ENCODE measurements at places on chromosomes 3 and 15.
A peak's percentile ranks its signal among the peaks of the same experiment; 100 is the strongest.

- no peak for DNase-seq
These were observed 283.7 kb downstream of the NLGN1 start for GRCh38 chr3:173681188-173681678.

DNA sequence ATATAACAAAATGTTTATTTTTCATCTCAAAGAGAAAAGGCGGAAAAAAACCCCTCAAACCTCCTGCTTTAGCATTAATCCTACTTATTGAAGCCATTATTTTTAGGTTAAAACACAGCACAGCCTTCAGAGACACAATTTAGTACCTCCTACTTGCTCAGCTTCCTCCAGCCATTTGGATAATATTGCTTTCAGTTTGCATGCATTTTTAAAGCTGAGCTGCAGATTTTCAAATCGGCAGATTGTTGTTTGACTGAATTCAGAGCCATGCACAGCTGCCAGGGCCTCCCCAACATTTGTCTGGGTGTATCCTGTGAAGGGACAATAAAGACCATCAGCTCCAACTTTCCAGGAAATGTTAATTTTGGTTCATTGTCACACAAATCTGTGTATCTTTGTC is 14.5 kb downstream of the POU1F1 start:
- no peak for DNase-seq

- DNase-seq: no peak
These were observed 163.5 kb downstream of the ABHD5 start for GRCh38 chr3:43854283-43854682.

DNA sequence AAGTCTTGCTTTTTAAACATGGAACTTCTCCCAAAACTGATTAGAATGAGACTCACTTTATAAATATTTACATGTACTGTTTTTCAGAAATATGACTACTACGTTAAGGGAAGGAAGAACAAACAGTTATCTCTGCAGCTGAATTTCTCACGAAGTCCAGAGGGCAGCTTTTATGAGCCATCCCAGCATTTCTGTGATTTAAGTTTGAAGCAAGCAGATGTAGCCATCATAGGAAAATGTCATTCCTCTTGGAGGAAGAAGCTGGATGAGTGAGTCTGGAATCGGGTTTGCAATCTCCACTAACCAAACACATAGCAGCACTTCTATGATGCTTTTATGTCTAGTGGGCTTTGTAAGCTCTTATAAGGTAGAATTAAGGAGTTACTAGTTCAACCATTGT is 53.7 kb downstream of the SCN11A start:
- DNase-seq: no peak

DNA sequence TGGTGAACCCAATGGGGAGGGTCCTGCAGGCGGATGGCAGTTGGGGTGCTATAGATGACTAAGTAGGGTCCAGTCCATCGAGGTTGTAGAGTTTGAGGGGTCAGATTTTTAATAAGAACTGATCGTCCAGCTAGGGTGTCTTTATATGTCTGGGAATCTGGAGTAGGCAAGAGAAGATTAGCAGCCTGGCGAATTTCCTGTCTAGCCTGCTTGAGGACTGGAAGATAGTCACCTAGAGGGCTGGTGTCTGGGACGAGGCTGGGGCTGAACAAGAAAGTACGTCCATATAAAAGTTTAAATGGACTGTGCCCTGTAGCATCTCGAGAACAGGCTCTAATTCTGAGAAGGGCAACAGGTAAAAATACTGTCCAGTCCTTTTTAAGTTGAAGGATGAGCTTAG is 6.7 kb upstream of the IP6K2 start:
- no peak for DNase-seq

DNA sequence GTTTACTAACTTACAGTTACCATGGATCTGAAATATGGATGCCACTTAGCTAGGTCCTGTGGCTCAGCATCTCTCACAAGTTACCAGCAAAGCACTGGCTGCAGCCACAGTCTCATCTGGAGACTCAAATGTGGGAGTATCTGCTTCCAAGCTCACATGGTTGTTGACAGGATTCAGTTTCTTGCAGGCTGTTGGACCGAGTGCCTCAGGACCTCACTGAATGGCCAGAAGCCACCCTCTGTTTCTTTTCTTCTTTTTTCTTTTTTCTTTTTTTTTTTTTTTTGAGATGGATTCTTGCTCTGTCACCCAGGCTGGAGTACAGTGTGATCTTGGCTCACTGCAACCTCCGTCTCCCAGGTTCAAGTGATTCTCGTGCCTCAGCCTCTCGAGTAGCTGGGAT is 20.1 kb upstream of the AMOTL2 start:
- DNase-seq: no peak

- DNase-seq: no peak
These were observed 357.5 kb upstream of the CADM2 start for GRCh38 chr3:84601303-84601702.

GRCh38 chr3:157330206-157330605 is 106.4 kb upstream of the PTX3 start:
- DNase-seq: no peak

GRCh38 chr15:55267401-55268175 is 22.0 kb downstream of the RAB27A start:
- peak; percentile 58 for DNase-seq

DNA sequence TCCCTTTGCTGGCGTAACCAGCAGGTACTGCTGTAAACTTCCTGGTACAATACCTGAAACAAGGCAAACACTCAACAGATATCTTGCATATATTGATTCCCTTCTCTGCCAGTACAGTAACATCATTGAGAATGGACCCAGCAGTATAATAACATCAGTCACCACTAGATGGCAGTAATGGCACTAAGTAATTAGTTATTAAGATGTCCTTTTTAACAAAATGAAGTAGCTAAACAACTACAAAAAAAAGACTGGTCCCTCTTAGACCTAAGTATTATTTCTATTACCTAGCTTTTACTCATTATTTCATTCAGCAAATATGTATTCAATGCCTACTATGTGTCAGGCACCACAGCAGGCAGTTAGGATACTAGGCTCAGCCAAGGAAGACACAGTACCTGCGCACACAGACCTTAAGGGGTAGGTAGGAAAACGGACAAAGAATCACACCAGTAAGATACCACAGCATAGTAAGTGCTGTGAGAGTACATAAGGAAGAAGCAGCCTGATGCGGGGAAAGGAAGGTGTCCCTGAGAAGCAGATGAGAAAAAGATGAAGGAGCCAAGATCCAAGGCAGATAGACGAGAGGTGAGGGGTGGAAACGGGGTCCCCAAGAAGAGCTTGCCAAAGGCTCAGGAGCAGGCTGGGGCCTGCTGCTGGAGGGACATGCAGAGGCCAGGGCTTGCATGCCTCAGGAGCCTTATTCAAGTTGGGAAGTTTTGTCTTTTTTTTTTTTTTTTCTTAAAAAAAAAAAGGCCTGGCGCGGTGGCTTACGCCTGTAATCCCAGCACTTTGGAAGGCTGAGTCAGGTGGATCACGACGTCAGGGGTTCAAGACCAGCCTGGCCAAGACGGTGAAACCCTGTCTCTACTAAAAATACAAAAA is 102.7 kb upstream of the CHD2 start:
- DNase-seq: no peak

DNA sequence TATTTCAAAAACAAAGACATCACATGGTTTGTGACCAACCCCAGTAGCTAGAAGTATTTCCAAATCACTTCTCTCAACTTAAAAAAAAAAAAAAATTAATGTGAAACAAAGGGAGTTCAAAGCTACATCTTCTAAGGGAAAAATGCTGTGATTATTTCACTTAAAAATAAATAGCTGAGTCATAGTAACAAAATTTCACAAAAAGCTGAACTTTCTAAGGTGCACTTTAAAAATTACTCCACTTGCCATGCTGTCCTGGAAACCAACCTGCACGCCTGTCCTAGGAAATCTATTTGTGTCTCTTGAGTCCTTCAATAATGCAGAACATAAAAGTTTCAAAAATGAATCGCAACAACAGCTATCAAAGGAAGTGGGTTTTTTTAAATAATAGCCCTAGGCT is 1.8 kb downstream of the ACAP2 start:
- no peak for DNase-seq

- DNase-seq: no peak
These were observed 38.0 kb downstream of the BBS4 start for GRCh38 chr15:72724028-72724427.

DNA sequence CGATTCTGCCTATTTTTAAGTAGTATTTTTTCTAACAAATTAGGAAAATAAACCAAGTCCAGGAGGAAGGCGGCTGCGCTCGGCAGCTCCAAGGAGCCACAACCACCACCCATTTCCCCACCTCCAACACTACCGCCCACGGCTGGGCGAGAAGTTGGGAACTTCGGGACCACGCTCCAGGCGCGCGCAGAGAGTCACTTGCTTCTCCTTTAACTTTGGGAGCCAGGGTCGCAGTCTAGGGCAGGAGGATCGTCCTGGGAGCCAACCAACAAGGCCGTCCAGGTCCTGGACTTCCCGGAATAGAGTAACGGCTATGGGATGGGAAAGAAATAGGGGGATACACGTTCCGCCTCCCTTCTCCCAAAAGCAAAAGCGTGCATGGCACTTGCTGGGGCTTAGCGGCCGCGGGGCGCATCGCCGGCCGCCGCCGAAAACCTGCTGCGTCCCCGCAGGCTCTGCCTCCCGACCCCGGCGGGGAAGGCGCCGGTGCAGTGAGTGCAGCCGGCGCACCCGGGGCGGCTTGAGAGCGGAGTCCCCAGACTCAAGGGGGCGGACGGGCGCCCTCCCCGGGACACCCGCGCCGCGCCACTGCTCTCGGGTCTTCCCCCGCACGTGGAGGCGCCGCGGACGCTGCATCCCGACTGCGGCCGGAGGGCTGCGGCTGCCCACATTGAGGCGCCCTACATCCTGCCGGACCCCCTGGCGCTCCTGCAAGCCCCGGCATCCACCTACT is 699 bp downstream of the MEGF11 start:
- DNase-seq: no peak

All from activated effector memory CD4-positive, alpha-beta T cell treated with Interleukin-2 at 50 U/mL for 16 hours (primary cell).